ENCODE measurements at places on chromosomes 5 and 9. TPM values are rescaled to one million over a fixed set of nuclear protein-coding genes. Genes with fewer than 3 reads are reported as not detected.

Gene DCAF12
- total RNA-seq = 10.8 TPM

- DNase-seq = no peak
Observed at GRCh38 chr5:674630-675011, 18.5 kb downstream of the TPPP start.

GRCh38 chr5:111146053-111146452, 53.9 kb downstream of the WDR36 start:
- no peak for DNase-seq

- DNase-seq = no peak
Observed at GRCh38 chr9:17425384-17425783, 153.5 kb upstream of the SH3GL2 start.

DNA sequence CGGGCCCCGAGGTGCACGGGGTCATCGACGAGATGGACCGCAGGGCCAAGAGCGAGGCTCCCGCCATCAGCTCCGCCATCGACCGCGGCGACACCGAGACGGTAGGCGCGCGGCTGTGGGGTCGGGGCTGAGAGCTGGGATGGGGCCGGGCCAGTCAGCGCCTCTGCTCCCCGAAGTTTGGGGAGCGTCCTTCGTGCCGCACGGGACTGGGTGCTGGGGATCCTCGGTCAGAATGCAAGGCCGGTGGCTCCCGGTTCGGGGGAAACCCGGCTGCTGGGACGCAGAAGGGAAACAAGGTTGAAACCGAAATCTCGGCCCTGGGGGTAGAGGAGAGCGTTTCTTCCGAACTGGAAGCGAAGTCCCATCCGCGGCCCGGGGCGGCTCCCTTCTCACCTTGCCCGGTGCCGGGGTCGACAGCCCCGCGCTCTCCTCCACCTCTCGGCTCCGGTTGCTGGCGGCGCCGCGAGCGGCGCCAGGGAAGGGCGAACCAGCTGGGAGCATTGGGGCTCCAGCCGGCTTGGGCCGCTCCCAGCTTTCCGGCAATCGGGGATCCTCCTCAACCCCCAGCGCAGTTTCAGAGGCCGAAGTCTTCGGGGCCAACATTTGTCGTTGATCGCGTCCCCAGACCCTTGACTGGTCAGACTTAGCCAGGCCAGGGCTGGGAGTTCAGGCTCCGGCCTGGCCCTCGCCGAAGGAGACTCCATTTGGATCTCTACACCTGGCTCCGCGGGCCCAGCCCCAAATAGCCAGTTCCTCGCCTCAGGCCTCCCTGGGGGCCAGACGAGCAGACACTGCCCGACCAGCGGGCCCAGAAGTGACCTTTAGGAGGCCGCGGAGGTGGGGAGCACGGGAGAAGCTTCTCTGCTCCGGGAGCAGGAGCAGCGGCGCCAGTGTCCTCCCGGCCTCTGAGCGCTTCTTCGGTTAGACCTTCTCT, 1.1 kb downstream of the LHX2 start:
- DNase-seq = no peak

- DNase-seq = peak; percentile 69
Observed at GRCh38 chr5:38434966-38435705, 121.3 kb downstream of the LIFR start.

GRCh38 chr5:167730121-167730520, 561.3 kb upstream of the WWC1 start:
- peak; percentile 81 for DNase-seq
